ENCODE measurements at places on chromosomes 11 and 22.

GRCh38 chr11:73376160-73376802 lies at the start of gene RELT:
RELT (plus strand) TSS chr11:73376399; CDS start chr11:73389137, 12,738 bp downstream.
- peak; percentile 97 for DNase-seq

- DNase-seq = no peak
These were observed 467.6 kb downstream of the NTM start for GRCh38 chr11:131838016-131838415.

DNA sequence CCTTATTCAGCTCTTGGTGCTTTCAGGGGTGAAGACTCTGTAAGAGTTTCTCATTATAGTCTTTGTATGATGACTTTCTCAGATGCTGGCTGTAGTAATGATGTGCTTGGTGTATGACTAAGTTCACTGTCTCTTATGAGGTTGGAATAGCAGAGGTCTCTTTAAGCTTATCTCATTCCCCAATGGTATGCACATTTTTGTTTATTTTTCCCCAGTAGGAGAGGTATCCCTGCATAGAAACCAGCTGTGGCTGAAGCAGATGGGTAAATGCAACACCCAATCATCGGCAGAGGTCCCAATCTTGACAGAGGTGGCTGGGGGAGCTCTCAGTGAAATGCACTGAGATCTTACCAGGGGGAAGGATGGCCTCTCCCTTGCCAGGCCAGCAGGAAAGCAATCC lies 34.6 kb downstream of the BBOX1 start:
- DNase-seq = no peak

- DNase-seq = no peak
These were observed 114.8 kb upstream of the NAV2 start for GRCh38 chr11:19597876-19598275.

- no peak for DNase-seq
These were observed 580 bp downstream of the DTX4 start for GRCh38 chr11:59172345-59173079.

GRCh38 chr11:19380375-19380774 lies 139.6 kb upstream of the E2F8 start:
- DNase-seq = no peak

- no peak for DNase-seq
These were observed 320.5 kb downstream of the AASDHPPT start for GRCh38 chr11:106397787-106398501.

DNA sequence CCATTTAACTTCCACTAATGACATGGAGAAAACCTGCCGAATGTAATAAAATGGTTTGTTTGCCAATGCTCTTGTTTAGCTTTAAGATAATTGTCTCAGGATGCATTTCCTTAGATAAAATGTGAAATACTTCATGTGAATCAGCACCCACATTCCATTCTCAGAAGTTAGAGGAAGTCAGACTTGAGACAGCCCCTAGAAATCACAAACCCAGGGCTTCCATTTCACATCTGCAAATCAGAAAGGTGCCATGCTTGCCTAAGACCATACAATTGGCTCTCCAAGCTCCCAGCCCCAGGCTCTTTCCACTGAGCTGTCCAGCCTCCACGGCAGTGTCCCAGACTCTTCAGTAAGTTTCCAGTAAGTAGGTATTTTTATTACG lies 35.6 kb upstream of the ADORA2A start:
- no peak for DNase-seq

- no peak for DNase-seq
These were observed 29.7 kb downstream of the MB start for GRCh38 chr22:35587447-35587870.

All from activated CD4-positive, alpha-beta T cell treated with anti-CD3 and anti-CD28 coated beads, Interleukin-2, amount 50 U/mL, for 24 hours (primary cell).